Pancreas (tissue), 10 donors: ENCODE measurements at places on chromosomes 5 and 9.
A peak's percentile ranks its signal among the peaks of the same experiment; 100 is the strongest.

DNA sequence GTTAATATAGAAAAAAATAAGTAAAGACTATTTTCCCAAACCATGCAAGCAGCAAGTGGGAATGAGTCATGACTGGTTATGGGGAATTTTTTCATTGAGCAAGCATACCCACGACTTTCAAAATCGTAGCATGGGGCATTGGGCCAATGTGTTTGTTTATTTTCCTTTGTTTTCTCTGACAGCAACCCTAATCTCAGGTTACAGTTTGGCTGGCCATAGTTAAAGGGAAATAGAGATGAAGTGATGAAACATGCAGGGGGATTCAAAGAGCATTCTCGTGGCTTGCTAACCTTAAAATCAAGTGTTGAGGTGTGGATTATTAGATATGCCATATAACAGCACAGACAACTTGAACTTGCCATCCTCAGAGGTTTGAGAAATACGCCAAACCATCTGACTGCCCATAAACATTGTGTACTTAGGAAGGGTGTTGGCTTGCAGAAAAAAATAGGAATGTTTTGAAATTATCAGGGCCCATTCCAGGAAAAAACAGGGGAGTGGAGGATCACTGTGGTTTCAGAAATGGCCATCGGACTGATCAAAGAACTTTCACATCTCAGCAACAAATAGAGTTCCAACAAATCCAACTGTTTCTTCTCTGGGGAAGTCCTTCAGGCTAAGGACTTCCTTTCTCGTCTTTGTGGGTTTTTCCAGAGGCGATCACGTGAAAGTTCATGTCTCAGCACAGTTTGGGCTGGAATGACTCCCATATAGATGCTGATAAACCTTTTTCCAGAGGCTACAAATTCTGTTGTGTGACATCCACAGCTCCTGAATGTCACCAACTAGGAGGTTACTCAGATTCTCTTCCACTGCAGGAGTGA lies 259.1 kb downstream of the SYK start:
- DNase-seq = no peak

- DNase-seq = no peak
Measured at GRCh38 chr5:168342985-168343384, 51.5 kb downstream of the WWC1 start.

- DNase-seq = peak; percentile 0
Measured at GRCh38 chr9:134187891-134188385, 23.6 kb upstream of the RNU6ATAC start.

DNA sequence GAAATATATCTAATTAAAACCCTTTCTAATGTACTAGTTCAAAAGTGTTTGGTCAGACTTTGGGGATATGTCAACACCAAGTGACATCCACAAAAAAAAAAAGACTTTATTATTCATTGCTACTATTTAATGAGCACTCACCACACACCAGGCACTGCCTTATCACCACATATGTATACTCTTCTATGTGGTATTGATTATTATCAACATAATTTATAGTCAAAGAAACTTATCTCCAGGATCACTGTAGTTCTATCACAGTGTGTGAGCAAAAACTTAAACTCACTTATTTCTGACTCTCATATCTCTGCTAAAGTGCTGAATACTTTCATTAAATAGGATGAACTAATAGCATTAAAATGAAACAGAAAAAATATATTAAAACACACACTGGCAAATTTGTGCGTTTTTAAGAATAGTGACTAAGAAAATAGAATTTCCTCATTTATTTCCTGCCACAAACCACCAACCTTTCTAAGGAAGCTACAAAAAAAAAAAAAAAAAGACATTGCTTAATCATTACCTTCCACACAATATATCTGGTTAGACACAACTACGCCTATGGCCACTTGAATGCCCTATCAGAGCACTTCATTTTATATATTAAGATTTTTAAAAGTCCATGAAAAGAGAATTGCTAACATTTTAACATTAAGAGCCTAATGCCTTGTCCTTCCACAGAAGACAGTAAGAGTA lies 12.8 kb downstream of the SLCO4C1 start:
- DNase-seq = no peak

DNA sequence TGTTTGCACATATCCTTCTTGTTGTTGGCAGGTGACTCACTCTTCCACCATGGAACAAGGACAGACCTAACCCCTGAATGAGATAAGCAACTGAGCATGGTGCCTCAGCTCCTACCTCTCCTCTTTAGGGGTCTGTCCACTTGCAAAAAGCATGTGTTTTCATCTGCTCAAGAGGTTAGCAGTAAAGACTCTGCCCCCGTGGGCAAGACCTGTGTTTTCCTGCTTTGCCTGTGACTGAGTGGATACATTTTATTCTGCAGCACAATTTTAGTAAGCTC lies 111.0 kb upstream of the LIFR start:
- no peak for DNase-seq

GRCh38 chr9:134486596-134486995 lies 155.0 kb upstream of the COL5A1 start:
- peak; percentile 38 for DNase-seq

DNA sequence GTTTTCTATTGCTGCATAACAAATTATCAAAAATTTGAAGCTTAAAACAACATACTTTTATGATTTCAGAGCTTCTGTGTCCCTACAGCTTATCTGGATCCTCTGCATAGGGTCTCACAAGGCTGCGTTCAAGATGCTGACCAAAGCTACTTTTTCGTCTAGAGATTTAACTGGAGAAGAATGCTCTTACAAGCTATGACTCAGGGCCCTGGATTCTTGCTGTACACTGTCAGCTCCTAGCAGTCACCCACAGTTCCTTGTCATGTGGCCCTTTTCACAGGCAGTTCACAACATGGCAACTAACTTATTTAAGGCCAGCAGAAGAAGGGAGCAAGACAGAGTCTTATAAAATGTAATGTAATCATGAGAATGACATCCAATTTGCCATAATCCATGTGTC lies 70.8 kb upstream of the FAM174A start:
- no peak for DNase-seq
